ENCODE measurements at places on chromosomes 2 and 18. TPM values are rescaled to one million over a fixed set of nuclear protein-coding genes. Genes with fewer than 3 reads are reported as not detected.
A peak's percentile ranks its signal among the peaks of the same experiment; 100 is the strongest.

ZNF396 gene
- total RNA-seq = 3.3 TPM

ACKR3 gene
- total RNA-seq = 26.8 TPM

GRCh38 chr2:172437419-172438341 is 10.3 kb downstream of the ITGA6 start:
- DNase-seq = no peak

DNA sequence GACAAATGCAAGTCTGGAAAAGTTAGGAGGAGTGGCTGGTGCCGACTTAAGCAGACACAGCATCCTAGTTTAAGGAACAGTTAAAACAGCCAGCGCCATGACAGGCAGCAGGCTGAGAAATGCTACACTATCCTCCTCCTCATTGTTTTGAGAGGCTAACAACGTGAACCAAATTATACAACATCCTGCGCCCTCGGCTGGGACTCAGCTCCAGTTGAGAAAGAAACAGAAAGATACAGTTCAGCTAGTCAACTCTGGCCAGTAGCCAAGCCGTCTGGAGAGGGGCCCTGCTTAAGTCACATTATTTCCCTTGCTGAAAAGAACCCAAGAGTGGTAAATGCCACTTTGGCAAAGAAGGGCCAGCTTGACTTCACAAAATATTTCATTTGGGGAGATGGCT is 90.2 kb downstream of the BCL11A start:
- DNase-seq = no peak

GRCh38 chr2:60318544-60318943 is 234.9 kb downstream of the BCL11A start:
- DNase-seq = no peak

GRCh38 chr2:216210701-216211540 is 101.8 kb downstream of the XRCC5 start:
- DNase-seq = no peak

DNA sequence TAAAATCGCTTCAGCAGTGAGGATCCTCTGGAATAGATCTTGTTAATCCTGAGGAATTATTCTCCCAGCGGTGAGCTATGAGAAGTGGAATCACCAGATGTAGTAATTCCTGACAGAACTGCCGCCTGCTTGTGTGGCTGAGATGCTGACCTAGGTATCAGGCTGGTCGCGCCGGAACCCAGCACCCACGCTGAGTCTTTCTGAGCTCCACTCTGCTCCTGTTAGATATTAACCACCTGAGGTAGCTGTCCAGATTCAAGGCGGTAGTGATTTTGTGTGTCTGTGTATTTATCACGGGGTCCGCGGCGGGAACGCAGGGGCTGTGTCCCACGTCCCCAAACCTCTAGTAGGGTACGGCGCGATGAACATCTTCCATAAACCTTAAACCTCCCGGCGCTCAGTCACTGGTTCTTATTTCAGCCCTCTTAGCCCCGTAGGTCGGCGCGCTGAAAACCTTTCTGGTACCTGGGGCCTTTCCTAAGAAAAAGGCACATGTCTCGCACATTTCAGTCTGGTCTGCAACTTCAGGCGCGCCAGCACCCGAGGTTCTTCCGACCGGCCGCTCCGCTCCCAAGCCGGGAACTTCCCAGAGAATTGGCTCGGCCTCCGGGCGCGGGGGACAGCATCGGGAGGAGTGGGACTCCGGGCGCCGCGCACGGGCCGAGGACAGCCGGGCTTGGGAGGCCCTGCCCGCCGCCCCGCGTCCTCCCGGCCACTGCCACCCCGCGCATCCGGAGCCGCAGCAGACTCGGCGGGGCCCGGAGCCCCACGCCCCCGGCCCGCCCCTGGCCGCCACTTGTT is 542 bp upstream of the CNNM3 start:
- peak; percentile 95 for DNase-seq

- peak; percentile 89 for DNase-seq
Observed at GRCh38 chr2:219060821-219061791, at the start of gene IHH. Gene IHH, minus strand, starts transcription at chr2:219060921. Its CDS starts 454 bp downstream, at chr2:219060467.

DNA sequence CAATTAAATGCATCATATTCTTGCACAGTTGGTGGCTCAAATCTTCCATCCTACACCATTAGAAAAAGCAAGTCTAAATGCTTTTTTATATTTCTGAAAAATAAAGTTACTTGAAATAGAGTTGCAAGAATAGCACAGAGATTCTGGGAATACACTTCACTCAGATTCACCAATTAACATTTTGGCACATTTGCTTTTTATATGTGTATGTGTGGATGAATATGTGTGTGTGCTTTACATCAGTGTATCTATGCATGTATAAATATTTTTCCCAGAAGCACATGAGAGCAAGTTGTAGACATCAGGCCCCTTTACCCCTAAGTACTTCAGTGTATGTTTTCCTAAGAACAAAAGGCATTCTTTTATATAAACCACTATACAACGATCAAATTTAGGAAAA is 27.6 kb upstream of the MSH2 start:
- DNase-seq = no peak

DNA sequence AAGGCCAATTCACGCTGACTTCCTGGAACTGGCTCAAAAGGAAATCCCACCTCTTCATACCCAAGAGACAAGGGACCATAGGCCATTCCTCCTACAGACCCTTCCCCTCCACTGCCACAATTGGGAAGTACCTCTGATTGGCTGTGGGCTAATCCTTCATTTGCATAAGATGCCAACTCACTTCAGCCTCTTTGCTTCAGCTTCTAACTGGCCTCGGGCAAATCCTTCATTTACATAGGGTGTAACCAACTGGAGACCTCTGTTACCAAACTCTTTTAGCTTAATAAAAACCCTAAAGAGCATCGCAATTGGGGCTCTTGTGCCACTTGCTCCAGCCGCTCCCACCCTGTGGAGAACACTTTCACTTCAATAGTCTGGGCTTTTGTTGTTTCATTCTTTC is 38.2 kb downstream of the MC2R start:
- DNase-seq = no peak

GRCh38 chr2:189128970-189129369 is 50.6 kb downstream of the COL5A2 start:
- no peak for DNase-seq

DOK6 gene
- total RNA-seq = 2.7 TPM

DNA sequence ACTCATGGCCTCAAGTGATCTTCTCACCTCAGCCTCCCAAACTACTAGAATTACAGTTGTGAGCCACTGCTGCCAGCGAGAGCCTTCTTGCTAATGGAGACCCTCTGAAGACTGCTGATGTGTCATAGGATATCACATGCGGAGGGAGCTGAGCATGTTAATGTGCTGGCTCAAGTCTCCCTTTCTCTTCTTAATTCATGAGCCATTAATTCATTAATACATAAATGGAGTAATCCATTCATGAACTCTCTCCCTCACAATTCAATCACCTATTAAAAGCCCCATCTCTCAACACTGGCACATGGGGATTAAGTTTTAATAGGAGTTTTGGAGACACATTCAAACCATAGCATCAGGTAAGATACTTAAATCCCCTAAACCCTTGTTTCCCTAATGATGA is 54.8 kb downstream of the SYT4 start:
- peak; percentile 21 for DNase-seq

ITPRIPL1 gene
- 1.4 TPM for total RNA-seq

DNA sequence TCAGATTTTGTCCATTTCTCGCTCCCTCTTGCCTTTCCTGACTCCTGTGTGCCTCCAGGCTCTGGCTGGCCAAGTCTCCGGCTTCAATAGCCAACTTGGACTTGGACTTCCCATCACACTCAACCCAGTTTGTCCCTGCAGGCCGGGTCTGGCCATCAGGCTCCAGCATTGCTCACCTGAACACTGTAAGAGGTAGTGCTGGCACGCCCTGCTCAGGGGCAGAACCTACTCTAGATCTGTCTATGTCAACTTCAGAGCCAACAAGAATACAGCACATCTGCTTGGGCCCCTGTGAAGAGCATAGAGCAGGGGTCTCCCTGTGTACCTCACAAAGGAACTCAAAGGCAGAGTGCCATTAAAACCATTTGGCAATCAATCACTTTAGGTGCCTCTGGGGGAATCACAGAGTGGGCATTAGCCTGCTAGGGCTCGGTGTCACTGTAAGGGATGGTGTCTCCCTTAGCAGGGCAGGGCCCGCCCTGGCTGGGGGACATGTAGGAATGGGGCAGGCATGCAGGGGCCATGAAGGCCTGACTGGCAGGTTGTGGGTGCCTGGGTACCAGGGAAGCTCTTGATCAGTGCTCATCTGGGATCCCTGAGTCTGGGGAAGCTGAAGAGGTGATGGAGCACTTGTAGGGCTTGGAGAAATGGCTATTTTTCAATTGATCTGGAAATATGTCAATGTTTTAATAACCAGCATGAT is 325.9 kb downstream of the CLIP4 start:
- DNase-seq = no peak

DNA sequence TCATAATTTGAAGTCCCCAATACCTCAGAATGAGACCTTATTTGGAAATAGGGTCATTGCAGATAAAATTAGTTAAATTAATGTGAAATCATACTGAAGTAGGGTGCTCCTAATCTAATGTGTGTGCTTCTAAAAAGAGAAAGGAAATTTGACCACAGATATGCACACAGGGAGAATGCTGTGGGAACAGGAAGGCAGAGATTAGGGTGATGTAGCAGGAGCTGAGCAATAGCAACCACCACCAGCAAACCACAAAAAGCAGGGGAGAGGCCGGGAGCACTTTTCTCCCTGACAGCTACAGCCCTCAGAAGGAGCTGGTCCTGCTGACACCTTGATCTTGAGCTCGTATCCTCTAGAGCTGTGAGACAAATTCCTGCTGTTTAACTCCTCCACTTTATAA is 24.6 kb upstream of the SCG2 start:
- DNase-seq = peak; percentile 59

DNA sequence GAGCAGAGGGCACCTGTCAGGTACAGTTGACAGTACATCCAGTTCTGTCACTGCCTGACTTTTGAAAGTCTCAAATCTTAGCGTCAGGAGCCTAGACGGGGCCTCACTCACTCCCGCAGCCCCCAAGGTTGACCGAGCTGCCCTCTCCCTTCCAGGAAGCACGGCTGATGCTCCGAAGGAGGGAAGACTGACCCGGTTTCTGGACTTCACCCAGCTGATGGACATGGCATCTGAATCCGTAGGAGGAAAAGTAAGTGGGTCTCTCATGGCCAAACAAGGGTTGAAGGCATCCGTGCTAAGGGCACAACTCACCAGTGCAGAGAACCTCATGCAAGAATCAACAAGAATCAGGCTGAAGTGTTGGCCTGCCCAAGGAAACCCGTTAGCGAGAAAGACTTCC is 12.9 kb downstream of the ALLC start:
- DNase-seq = no peak

- DNase-seq = no peak
Observed at GRCh38 chr2:191573216-191573615, 104.7 kb upstream of the NABP1 start.

DNA sequence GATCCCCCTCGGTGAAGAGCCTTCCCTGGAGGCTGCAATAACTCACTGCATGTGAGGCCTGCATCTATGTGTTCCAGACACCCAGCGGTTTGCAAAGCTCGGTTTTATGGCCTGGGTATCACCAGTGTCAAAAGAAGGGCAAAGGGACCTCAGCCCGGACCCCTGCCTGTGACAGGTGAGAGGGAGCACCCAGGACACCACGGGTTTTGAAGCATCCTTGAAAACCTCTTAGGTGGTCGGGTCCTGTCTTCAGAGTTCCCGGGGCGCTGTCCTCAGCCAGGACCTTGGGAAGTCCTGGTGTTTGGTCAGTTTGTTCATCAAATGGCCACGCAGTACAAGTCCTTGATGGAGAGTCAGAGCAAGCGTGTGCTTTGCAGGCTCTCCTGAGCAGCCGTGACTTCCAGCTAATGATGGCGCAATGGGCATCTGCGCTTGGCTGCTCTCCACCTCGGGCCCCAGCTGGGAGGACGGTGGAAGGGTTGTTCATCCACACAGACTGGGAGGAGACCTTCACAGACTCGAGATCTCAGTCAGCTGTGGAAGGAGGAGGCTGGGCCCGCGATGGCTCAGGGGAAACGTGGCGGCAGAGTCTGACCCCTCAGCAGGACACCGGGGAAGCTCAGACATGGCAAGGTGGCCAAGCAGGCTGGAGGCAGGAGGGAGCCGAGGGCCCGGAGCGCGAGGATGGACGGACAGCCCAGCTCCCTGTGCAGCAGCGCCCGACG is 113.1 kb upstream of the GPC1 start:
- DNase-seq = peak; percentile 59

DNA sequence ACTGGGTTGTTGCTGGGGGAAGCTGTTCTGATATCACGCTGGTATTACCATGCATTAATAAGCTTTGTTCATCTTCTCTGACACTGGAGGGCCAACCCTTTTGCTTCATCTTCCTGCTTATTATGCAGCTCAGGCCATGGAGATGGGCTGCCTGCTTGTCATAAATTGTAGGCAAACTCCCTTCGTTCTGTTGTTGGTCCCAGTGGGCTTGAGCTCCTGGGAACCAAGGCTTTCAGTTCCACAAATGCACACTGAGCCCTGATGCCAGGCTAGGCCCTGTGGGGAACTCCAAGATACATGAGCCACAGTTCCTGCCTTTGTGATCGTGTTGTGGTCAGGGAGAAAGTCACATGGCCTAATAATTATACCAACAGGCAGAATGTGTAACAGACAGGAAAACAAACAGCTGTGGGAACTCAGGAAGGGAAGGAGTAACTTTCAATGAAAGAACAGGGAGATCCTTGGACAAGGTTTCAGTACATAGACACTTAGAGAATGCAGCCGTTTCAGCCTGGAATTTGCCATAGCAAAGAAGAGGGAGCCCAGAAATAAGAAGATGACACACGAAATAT is 49.0 kb upstream of the BCL2L11 start:
- peak; percentile 65 for DNase-seq

GRCh38 chr2:121903037-121903689 is 147.7 kb downstream of the TSN start:
- DNase-seq = no peak
